ENCODE measurements at places on chromosomes 6 and 20.

- DNase-seq = no peak
Measured at GRCh38 chr6:115982453-115982852, 78.2 kb downstream of the FRK start.

GRCh38 chr20:44071526-44072111 lies 115.4 kb downstream of the JPH2 start:
- DNase-seq = no peak

DNA sequence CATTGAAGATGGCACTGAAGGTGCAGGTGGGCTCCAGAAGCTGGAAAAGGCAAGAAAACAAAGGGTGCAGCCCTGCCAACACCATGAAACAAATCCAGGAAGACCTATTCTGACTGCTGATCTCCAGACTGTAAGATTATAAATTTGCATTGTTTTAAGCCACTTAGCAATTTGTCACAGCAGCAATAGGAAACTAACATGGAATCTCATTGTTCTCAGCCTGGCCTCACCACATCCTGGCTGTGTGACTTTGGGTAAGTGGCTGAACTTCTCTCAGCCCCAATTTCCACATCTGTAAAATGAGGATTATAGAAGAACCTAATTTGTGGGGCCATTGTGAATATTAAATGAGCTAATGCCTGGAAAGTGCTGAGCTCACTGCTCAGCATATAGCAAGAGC lies 160.4 kb upstream of the MAFB start:
- no peak for DNase-seq

- DNase-seq = no peak
Measured at GRCh38 chr20:16709017-16709416, 20.8 kb upstream of the SNRPB2 start.

- peak; percentile 35 for DNase-seq
Measured at GRCh38 chr6:24274441-24275083, 83.3 kb downstream of the DCDC2 start.

DNA sequence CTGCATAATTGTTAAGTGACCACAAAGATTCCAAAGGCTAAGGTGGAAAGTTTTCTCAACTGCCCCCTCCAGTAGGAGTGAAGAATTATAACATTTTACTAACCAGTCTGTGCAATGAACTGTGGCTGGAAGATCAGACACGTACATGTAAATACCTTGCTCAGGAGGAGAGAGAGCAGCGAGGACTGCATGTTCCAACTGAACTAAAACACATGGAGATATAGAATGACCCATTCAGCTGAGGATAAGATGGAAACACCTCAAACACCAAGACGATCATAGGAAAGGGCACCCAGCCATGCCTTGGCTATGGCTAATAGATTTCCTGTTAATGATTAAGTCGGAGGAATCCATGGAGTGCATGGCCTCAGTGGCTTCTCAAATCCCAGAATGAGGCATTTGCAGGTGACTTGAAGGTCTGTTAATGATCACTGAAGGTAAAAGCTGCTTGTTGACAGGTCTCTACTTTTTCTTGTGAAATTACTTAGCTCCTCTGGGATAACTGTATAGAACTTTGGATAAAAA lies 875.6 kb downstream of the TFAP2A start:
- DNase-seq = peak; percentile 18

- no peak for DNase-seq
Measured at GRCh38 chr6:156992020-156992804, 215.0 kb downstream of the ARID1B start.

- DNase-seq = no peak
Measured at GRCh38 chr20:9515214-9515585, 810 bp downstream of the LAMP5 start.

GRCh38 chr20:58113716-58114115 lies 114.7 kb downstream of the ANKRD60 start:
- DNase-seq = peak; percentile 77

DNA sequence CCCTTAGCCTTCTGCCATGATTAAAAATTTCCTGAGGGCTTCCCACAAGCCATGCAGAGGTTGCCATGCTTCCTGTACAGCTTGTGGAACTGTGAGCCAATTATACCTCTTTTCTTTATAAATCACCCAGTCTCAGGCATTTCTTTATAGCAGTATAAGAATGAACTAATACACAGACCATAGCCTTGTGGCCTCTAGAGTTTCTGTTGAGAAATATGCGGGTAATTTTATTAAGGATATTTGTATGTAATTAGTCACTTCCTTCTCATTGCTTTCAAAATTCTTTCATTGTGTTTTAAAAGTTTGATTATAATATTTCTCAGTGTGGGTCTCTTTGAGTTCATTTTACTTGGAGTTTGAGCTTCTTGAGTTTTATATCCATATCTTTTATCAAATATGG lies 484.9 kb downstream of the COL12A1 start:
- no peak for DNase-seq

- no peak for DNase-seq
Measured at GRCh38 chr6:105372849-105373182, 30.1 kb downstream of the PREP start.

- no peak for DNase-seq
Measured at GRCh38 chr6:72495441-72495840, 126.4 kb upstream of the KCNQ5 start.

DNA sequence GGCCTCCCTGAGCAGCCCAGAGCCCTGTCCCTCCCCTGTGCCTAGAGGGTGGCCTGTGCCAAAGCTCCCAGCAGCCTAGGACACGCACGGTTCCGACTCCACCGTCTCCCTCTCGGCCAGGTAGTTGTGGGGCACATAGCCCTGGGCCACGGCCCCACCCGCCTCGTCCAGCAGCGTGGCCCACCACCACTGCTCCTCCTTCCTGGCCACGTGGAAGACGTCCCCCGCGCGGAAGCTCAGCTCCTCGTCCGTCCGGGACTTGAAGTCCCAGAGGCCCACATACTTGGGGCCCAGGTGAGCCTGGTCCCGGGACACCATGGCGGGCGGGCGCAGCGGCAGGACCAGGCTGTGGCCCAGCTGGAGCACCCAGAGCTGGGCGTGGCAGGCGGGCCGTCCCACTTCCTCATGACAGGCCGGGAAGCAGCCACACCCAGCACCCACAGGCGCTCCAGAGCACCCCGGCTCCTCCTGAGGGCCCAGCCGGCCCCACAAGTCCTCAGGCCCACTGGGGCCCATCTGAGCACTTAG lies at the start of gene PTK6:
TSS of gene PTK6 (minus strand) at position 380 of the 528 bp plus-strand sequence. CDS start at position 318, 62 bp downstream.
- DNase-seq = no peak

DNA sequence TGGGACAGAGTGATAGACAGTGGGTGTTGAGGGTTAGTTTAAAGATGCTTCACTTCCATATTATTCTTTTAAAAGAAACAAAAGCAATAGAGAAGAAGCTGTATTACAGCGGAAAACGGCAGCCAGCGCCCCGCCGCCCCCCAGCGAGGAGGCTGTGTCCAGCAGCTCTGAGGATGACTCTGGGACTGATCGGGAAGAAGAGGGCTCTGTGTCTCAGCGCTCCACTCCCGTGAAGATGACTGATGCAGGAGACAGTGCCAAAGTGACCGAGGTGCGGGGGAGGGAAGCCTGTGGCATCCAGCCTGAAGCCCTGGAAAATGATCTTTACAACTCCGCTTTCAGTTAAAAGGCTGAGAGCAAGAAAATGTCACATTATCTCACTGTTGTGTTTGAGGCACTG lies 100.2 kb downstream of the FIG4 start:
- no peak for DNase-seq

DNA sequence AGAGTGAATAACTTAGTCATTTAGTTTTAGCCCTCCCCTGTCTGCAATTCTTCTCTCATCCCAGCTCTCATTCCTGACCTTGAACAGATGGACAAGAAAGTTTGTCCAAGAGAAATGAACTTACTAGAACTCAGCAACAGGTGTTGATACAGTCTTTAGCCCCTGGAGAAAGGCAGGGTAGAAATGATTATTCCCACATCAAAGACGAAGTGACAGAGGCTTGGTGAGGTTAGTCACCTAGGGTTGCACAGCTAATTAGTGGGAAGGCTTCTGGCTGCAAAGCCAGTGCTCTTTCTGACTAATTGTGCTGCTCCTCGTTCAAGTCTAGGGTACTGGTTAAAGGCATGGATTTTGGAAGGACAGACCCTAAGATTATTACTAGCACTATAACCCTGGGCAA lies 4.5 kb downstream of the ZDHHC14 start:
- DNase-seq = no peak

- peak; percentile 27 for DNase-seq
Measured at GRCh38 chr20:34089655-34090345, 22.2 kb downstream of the EIF2S2 start.

- no peak for DNase-seq
Measured at GRCh38 chr20:61297986-61298385, 45.9 kb downstream of the CDH4 start.

- no peak for DNase-seq
Measured at GRCh38 chr6:33633084-33633461, 12.0 kb downstream of the ITPR3 start.

- peak; percentile 25 for DNase-seq
Measured at GRCh38 chr6:135181333-135182070, 394 bp downstream of the MYB start.

DNA sequence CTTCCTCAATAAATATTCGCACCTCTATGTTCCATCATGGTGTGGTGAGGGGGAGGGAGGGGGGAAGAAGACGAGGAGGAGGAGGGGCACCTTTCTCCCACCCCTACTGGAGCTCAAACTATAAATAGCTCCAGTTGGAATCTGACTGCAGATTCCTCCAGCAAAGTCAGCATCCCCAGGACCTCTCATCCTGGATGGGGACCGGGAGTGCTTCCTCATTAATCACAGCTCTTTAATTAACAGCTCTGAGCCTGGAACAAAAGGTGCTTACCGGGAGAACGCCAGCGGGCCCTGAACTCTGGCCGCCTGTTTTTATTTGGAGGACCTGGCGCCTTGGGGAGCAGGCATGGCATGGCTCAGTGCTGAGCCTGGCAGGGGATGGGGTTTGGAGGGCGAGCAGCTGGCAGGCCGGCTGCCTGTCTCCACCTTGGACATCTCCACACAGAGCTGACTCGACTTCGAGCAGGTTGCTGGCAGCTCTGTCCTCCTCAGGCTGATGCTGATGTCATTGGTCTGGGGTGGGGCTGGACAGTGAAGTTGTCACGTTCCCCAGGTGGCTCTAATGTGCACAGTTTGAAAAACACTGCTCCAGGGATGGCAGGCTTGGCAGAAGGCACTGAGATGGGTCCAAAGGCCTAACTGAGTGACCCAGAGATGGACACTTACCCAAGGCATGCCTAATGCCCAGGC lies 180.4 kb downstream of the DHX35 start:
- DNase-seq = no peak

- DNase-seq = no peak
Measured at GRCh38 chr6:132571774-132572173, 1.7 kb downstream of the TAAR6 start.

- no peak for DNase-seq
Measured at GRCh38 chr6:51432481-51432880, 613.8 kb downstream of the TFAP2B start.

- DNase-seq = no peak
Measured at GRCh38 chr20:50144362-50144761, 9.2 kb downstream of the PEDS1 start.

DNA sequence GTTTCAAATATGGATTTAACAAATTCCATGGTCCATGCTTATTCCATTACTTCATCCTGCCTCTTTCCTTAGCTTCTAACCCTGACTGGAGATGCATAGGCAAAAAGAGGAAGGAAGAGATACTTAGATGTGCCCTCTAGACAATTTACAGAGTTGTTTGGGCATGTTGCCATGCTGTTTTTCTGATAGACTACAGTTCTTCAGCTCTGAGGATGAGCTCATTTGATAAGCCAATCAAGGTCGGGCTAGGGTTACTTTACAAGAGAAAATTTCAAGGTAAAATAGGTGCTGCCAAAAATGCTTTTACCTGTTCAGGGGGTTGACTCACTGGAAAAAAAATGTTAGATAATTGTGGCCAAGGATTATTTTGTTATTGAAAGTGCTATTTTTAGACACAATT lies 5.9 kb downstream of the HCRTR2 start:
- DNase-seq = no peak

- DNase-seq = no peak
Measured at GRCh38 chr6:91941838-91942237, 1355.0 kb upstream of the MAP3K7 start.

DNA sequence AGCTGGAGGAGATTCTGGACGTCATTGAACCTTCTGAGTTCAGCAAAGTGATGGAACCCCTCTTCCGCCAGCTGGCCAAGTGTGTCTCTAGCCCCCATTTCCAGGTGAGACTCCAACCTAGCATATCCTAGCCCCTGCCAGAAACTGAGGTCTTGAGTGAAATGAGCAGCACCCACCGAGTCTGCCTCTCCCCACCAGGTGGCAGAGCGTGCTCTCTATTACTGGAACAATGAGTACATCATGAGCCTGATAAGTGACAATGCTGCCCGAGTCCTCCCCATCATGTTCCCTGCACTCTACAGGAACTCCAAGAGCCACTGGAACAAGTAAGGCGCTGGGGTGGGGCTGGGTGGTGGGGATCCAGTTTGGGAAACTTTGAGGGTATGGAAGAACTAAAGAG lies 4.6 kb downstream of the MEA1 start:
- peak; percentile 50 for DNase-seq

DNA sequence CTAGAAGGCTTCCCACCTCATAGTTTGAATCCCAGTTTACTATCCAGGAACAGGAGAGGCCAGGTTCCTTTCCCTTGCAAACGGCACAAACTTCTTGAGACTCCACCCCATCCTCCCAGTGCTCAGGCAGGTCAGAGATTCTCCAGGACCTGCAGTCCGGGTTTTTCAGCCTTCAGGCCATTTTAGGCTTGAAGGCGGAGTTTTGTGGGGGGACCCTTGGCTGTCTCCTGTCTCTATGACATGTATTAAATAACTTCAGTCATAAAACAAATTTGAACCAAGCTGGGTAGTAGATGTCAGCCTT lies 230.1 kb downstream of the NFATC2 start:
- no peak for DNase-seq

DNA sequence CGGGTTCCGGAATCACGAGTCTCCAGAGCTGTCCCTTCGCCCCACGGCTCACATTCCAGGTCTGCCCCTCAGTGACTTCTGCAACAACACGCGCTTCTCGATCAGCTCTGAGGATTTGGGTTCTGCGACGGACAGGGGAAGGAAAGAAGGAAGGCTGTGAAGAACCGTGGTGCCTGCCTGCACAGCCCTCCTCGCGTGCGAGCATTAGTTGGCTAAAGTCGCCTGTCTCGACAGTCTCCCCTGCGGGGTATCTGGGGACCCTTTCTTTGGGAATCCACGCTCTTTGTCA lies 23.1 kb downstream of the VPS52 start:
- DNase-seq = no peak

All from tongue (tissue), 3 donors.